Cortex of kidney (tissue), 1 donor: ENCODE measurements at places on chromosomes 16 and 17.

DNA sequence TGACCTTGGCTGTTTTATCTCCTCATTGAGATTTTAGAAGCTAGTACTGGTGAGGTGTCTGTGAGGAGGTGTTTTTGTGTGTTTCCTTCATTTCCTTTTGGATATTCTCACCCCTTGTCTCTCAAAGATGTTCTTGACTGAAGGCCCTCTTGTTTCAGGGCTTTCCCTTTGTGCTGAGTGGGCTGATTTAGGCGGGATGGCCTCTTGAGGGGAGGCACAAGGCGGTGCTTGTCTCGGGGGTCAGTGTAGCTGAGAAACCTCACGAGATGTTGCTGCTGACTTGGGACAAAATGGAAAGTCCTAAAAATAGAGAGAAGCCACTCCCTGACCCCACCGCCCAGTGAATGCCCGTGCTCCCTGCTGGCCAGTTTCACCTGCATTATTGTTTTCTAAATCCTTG is 14.2 kb downstream of the CRAMP1 start:
- DNase-seq, result no peak

DNA sequence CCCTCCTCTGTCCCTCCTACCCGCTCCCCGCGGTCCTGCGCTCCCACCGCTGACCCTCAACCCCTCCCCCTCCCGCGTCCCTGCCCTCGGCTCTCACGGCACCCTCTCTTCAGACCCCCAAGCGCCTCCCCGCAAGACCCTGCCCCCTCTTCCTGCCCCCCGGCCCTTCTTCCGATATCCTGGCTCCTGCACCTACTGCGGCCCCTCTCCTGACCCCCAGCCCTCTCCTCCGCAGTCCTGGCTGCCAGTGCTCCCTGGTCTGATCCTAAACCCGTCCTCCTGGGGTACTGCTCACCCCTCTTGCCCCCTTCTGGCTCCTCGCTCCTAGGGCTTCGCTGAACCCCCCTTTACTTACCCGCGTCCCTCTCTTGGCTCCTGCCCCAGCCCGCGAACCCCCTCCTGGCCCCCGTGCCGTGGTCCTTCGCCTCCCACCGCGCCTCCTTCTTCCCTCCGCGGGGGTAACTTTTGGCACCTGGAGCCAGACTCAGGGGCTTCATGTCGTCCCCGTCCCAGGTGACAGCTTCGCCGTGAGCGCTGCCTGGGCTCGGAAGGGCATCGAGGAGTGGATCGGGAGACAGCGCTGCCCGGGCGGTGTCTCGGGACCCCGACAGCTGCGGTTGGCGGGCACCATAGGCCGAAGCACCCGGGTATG is 839 bp downstream of the NKD1 start:
- DNase-seq, result no peak

DNA sequence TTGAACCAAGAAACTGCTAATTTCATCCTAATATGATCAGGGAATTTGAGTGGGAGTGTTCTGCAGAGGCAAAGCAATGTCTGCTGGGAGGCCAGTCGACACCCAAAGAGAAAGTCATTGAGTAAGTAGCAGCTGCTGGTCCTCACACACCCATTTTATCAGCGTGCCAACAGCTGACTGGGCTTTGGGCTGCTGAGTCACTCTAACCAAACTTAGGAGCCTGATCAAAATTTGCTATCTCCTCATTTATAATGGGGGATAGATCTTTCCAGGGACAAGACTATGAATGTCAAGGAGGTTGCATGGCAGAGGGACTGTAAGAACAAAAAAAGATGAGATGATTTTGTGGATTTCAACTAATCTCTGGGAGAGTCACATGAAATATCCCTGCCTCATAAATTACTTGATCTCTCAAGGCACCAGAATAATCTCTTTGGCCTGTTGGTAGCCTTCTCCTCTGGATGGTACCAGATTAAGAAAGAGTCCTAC is 32.9 kb downstream of the CPSF4L start:
- DNase-seq, result no peak

DNA sequence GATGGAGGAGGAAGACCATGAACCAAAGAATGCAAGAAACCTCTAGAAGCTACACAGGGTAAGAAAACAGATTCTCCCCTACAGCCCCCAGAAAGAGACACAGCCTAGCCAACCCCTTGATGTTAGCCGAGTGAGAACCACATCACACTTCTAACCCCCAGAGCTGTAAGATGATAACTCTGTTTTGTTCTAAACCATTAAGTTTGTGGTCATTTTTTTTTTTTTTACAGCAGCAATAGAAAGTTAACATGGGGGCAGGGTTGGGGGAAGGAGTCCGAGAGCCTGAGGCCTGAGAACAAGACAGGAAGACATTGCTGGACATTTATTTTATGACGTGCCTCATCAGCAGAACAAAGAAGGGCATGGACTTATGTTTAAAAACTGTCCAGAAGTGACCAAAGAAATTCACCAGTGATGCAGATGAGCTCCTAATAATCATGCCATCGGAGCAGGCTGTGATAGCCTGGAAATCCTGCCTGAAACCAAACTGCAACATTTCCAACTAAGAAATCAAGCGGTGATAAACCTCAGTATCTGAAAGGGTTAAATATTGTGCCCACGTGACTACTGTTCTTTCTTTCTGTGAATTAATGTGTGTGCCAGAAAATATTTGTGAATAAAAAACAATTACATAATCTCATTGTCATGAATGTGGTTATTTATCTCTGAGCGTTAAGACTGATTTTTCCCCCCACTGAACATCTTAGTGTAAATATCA is 1.1 kb downstream of the ABCA9 start:
- no peak for DNase-seq
